ENCODE measurements at places on chromosomes 3 and 15. TPM values are rescaled to one million over a fixed set of nuclear protein-coding genes. Genes with fewer than 3 reads are reported as not detected.
A peak's percentile ranks its signal among the peaks of the same experiment; 100 is the strongest.

The SRGAP3 gene
- total RNA-seq = 19.7 TPM

The PLD1 gene
- 60.6 TPM for total RNA-seq

The ROPN1 gene
- not detected for total RNA-seq

DNA sequence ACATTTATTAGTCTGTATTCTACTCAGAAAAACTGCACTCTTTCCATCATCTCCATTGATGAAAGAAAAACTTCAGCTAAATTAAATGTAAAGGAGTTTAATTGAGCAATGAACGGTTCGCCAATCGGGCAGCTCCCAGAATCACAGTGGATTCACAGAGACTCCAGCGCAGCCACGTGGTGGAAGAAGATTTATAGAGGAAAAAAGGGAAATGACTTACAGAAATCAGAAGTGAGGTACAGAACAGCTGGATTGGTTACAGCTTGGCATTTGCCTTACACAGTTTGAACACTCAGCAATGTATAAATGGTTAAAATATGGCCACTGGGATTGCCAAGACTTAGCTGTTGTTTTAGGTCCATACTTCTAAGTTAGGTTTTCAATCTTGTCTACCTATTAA is 2.8 kb upstream of the SUCLG2 start:
- DNase-seq = no peak

- no peak for DNase-seq
These were observed 8.7 kb downstream of the COL8A1 start for GRCh38 chr3:99647081-99647480.

The CKMT1A gene
- total RNA-seq = 0.31 TPM

DNA sequence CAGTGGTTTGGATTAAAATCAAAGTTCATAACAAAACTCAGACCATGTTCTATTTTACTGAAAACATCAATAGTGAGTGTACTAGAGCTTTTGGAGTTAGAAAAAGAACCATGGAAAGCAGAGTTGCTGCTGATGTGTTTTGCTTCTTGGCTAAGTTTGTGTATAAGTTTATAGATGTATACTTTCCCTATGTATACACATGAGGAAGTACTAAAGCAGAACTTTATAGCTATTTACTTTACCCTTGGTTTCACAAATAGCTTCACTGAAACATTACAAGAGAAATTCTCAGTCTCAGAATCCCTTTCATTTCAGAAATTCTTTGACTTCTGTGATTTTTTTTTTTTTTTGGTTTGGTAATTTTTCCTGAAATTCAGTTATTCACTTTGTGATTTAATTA is 229.0 kb downstream of the PTPRG start:
- no peak for DNase-seq

DNA sequence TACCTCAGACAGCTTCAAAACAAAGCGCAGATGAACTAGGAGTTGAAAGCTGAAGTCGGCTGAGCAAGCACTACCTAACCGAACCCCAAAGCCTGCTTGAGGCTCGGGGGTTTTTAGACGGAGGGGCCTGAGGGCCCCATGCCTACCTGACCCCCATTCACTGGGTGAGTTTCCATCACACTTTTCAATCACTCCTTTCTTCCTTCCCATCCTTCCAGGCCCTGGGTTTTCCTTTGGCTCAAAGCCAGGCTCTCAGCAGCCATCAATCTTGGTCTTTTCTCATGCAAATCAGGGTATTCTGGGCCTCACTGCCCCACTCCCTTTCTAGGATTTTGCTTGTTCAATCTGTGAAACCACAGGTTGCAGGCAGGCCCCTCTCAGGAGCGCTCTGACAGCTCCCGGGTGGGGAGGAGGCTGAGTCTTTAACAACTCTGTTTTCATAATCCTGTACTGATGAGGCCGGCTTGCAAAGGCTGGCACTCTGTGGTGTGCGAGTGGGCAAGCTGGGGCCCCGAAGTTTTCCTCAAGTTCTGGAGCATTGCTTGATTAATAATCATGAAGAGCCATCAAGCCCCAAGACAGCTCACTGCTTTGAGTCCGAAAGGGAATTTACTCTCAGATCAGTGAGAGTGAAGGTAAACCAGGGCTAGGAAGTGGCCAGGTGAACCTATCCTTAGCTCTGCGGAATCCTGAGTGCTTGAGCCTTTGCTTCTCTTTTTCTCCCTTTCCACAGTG is 97.6 kb downstream of the FRMD4B start:
- DNase-seq = peak; percentile 27

GRCh38 chr15:67832897-67833709 is 6.7 kb downstream of the RNU6-1 start:
- no peak for DNase-seq
